ENCODE measurements at places on chromosomes 7 and 10. TPM values are rescaled to one million over a fixed set of nuclear protein-coding genes. Genes with fewer than 3 reads are reported as not detected.

The CPXM2 gene
- total RNA-seq: 33.5 TPM

The CNNM1 gene
- 0.87 TPM for total RNA-seq

The RPEL1 gene
- total RNA-seq: not detected

DNA sequence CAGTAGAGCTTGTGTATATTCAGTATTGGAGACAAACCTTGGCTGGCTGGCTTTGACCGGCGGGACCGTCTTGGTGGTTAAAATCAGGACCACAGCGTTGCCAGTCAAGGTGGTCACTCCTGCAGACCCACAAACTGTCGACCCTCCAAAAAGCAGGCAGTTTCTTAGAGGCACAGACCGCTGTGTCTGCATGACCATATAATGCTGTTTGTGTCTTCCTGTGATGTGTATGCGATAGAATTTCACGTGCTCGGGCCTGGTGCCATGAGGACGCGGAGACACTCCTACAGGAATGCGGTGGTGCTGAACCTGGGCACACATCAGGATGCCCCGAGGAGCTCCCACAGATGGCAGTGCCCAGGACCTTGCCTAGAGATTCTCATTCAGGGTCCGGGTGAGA lies 34.8 kb downstream of the BNIP3 start:
- no peak for DNase-seq
- peaks cover 61% of the 10 kb centered on the region for H3K36me3 ChIP-seq
- no peaks in the 10 kb centered on the region for H3K27me3 ChIP-seq
- H3K4me3 ChIP-seq: no peak overlapping the region

DNA sequence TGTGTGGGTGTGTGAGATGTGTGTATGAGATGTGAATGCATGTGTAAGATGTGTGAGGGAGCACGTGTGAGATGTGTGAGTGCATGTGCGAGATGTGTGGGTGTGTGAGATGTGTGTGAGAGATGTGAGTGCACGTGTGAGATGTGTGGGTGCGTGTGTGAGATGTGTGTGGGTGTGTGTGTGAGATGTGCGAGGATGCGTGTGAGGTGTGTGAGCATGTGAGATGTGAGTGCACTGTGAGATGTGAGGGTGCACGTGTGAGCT lies 31.0 kb downstream of the PPIF start:
- no peaks in the 10 kb centered on the region for H3K36me3 ChIP-seq
- no peaks in the 10 kb centered on the region for H3K27me3 ChIP-seq
- no peak overlapping the region for H3K4me3 ChIP-seq
- peaks cover 38% of the 10 kb centered on the region for H3K4me1 ChIP-seq

GRCh38 chr10:109480836-109481235 lies 442.5 kb downstream of the XPNPEP1 start:
- no peaks in the 10 kb centered on the region for H3K36me3 ChIP-seq
- H3K4me1 ChIP-seq: no peaks in the 10 kb centered on the region
- peak; percentile 14 for DNase-seq
- H3K27me3 ChIP-seq: no peaks in the 10 kb centered on the region
- no peak overlapping the region for H3K27ac ChIP-seq
- H3K4me3 ChIP-seq: no peak overlapping the region

Measured in stomach (tissue), 19 donors.